Activated effector memory CD4-positive, alpha-beta T cell treated with anti-CD3 and anti-CD28 coated beads, Interleukin-2, amount 50 U/mL, for 16 hours (primary cell): ENCODE measurements at places on chromosomes 2 and 18.

GRCh38 chr2:30580391-30580790 lies 133.3 kb downstream of the LCLAT1 start:
- no peak for DNase-seq

DNA sequence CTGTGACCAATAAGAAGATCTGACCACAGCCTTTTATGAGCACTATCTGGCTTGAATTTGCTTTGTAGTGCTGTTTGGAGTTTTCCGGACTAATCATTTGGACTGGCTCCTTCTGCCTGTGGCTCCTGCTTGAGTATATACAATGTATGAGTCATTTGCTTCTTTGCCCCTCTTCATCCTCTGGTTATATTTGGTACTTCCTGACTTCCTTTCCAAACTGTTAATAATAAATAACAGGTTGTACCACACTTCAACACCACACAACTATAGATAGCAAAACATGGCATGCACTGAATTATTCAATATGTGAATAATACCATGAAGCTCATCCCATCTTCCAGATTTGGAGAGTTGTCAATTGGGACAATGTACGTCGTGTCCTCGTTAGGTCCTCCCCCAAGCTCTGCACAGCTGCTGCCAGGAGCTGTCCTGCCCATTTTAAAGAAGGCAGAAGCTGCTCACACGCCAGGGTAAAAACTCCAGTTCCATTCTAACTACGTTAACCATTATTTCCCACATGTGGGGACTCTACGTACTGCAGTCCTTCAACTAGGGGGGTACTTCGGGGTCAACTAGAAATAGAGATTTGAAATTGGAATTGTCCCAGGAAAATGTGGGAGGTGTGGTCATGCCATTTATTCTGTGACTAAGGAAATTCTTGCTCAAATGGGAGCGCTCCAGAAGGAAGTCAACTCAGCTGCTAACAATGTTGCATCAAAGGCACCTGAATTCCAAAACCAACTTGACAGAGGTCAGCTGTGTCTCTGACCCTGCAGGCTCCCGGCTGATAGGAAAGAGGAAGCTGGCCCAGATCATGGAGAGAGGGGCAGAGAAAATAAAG lies 38.1 kb downstream of the ST8SIA5 start:
- DNase-seq: no peak

GRCh38 chr2:105072039-105072438 lies 34.2 kb downstream of the MRPS9 start:
- no peak for DNase-seq

GRCh38 chr2:129801575-129801974 lies 177.9 kb upstream of the RAB6C start:
- DNase-seq: no peak

GRCh38 chr2:218404351-218405085 lies 4.8 kb downstream of the CTDSP1 start:
- DNase-seq: no peak

DNA sequence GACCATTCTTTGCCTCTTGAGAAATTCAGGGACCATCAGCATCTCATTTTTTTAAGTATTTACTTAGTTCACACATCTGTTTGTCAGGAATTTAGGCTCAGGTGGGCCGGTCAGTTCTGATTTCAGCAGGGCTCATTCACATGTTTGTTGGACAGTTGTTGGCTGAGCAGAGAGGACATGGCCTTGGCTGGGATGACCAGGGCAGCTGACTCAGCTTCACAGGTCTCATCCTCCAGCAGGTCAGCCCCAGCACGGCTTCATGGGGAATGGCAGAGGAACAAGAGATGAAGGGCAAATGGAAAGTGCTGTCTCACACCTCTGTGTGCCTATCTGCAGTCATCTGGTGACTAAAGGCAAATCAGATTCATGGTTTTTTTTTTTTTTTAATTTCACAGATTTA lies 136.1 kb upstream of the TMEM200C start:
- DNase-seq: no peak

DNA sequence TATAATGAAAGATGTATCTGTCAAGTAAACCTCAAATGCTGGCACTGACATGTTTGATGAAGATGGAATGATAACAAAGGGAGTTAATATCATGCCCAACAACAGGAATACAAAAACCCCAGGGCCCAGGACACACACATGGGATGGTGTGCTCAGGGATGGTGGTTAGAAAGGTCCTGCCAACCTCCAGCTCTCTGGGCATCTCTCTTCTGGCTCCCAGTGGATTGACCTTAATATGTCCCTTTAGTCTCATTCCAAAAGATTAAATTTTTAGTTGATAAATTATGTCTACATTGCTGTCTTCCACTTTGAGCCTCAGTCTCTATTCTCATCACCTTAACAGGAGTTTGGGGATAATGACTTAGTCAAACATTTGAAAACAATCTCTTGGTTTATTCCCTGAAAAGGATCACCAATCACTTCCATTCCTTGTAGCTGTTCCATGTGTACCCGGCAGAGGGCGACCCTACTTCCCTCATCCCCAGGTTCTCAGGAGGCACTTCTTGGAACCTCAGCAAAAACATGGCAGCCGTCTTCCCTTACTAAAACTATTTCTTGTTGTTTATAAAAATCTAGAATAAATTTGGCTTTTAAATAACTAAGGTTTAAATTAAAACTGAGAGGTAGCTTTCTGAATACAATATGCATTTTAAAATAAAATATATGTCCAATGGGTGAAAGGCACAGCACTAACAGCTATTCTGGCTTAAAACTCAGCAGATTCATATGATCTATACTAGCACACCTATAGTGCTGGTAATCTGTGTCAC lies 29.6 kb downstream of the MCEE start:
- DNase-seq: peak; percentile 78

- no peak for DNase-seq
These were observed 1.3 kb upstream of the LYPD6 start for GRCh38 chr2:149329068-149329467.

GRCh38 chr2:2464094-2464493 lies 133.0 kb upstream of the MYT1L start:
- no peak for DNase-seq

GRCh38 chr2:11343650-11344341 lies 640 bp downstream of the ROCK2 start:
- DNase-seq: peak; percentile 74

DNA sequence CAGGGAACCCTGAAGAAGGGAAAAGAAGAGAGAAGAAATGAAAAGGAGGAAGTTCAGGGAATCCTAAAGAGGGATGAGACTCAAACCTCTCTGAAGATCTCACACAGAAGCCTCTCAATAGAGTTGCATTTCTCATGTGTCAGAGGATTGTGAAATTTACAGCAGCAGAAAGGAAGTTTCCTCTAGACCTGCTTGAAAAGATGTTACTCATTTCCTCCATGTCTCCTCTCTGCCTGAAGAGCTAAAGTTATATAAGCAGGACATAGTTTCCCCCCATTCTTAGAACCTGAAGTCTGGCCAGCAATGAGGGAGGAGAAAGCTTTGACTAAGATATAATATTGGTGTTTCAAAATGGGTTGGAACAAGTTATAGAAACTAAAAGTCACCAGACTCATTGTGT lies 1155.6 kb downstream of the LRP1B start:
- DNase-seq: no peak

DNA sequence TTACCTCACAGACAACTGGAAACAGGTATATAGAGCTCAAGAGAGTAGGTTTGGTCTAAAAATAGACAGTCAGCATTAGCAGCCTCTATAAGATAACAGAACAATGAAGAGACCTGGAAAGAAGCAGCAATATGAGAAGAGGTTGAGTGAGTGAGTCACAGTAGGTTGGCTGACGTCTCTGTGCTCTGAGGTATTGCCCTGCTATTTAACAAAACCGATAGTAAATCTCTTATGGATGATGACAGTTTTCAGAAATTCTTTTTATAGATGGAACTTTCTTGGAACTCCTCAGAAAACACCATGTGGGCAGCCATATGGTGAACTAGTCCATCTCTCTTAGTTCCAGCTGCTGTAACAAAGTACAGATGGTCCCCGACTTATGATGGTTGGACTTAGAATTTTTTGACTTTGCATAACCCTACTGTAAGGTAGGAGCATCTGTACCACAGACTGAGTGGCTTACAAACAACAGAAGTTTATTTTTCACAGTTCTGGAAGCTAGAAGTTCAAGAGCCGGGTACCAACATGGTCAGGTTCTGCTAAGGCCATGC lies 123.5 kb downstream of the MBD2 start:
- DNase-seq: no peak

- DNase-seq: no peak
These were observed 19.6 kb downstream of the ANO7 start for GRCh38 chr2:241208058-241208457.

- no peak for DNase-seq
These were observed 5.9 kb upstream of the USP40 start for GRCh38 chr2:233572468-233572867.
